Smooth muscle cell of bladder (primary cell): ENCODE measurements at places on chromosomes 3 and 15. TPM values are rescaled to one million over a fixed set of nuclear protein-coding genes. Genes with fewer than 3 reads are reported as not detected.

SST gene
- not detected in 2 replicates for total RNA-seq

GRM7 gene
- under 0.01 TPM in 1 of 2 replicates, not detected in the other for total RNA-seq

SMCO1 gene
- not detected in 2 replicates for total RNA-seq

STIMATE gene
- total RNA-seq = 10.0 and 12.4 TPM in 2 replicates

SLC27A2 gene
- total RNA-seq = 0.85 and 0.92 TPM in 2 replicates

SPCS1 gene
- total RNA-seq = 43.4 and 58.2 TPM in 2 replicates

KY gene
- total RNA-seq = 0.28 and 0.74 TPM in 2 replicates

CCDC54 gene
- total RNA-seq = not detected in 2 replicates

CKMT1B gene
- not detected in 2 replicates for total RNA-seq

ROPN1B gene
- not detected in 2 replicates for total RNA-seq

C3orf80 gene
- total RNA-seq = 3.0 and 8.0 TPM in 2 replicates

LMAN1L gene
- total RNA-seq = not detected in 2 replicates

PCSK6 gene
- 7.7 and 11.6 TPM in 2 replicates for total RNA-seq

KCNAB1 gene
- total RNA-seq = under 0.01 and 0.43 TPM in 2 replicates

UBE2E1 gene
- 73.6 and 75.1 TPM in 2 replicates for total RNA-seq
